Stimulated activated CD4-positive, alpha-beta T cell treated with anti-CD3 and anti-CD28 coated beads, Interleukin-4, amount 100 ng/mL, for 1 hour (primary cell): ENCODE measurements at places on chromosomes 1 and 21.

GRCh38 chr1:83910461-83910860 lies 88.5 kb downstream of the TTLL7 start:
- no peak for DNase-seq

DNA sequence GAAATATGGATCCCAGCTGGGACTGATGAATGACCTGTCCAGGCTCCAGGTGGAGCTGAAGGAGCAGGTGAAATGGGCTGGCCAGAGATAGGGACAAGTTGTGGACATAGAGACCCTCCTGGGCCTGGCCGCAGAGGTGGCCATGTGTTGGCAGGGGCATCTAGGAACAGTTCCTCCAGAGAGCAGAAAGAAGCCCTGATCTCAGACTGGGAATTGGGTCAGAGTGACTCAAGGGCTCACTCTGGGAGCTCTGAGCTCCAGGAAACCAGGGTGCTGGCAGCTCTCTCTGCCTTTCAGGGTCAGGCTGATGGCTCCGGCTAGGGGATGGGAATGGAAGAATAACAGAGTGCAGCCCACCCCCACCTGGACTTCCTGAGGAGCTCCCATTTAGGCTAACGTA lies 3.0 kb downstream of the NT5C1A start:
- DNase-seq: no peak

- DNase-seq: no peak
These were observed 16.1 kb upstream of the ERI3 start for GRCh38 chr1:44371206-44371605.

DNA sequence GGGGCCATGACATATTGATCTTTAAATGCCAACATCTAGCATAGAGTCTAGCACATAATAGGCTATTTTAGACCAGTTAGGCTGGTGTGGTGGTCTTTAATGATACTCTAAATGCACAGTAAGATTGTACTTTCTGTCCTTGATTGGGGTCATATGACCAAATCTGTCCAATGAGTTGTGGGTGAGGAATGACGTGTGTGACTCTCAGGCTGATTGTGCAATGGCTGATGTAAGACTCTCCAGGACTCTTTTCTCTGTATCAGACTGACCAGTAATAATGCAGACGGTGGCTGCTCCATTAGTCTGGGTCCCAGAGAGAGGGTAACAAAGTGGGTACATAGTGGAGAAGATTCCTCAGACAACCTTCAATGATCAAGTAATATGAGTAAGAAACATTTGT lies 541.6 kb upstream of the CAMK1G start:
- no peak for DNase-seq

DNA sequence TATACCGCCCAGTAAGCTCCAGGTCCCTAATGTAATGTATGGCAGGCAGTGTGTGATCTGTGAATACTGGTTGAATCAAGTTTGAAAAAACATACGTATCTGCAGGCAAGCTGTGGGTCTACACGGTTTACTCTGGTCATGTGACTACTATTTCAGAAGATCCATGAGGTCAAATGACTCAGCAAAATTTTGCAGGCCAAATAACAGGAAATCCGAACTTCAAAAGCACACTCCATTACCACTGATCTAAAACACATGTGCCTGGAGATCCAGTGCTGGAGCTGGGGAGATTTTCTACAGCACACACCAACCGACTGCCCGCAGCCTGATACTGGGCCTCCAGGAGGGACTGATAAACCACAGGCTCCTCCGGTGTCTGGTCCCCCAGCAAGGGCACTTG lies 64.5 kb upstream of the SLC44A3 start:
- DNase-seq: no peak

- no peak for DNase-seq
These were observed 111.1 kb downstream of the FNBP1L start for GRCh38 chr1:93559045-93559444.

DNA sequence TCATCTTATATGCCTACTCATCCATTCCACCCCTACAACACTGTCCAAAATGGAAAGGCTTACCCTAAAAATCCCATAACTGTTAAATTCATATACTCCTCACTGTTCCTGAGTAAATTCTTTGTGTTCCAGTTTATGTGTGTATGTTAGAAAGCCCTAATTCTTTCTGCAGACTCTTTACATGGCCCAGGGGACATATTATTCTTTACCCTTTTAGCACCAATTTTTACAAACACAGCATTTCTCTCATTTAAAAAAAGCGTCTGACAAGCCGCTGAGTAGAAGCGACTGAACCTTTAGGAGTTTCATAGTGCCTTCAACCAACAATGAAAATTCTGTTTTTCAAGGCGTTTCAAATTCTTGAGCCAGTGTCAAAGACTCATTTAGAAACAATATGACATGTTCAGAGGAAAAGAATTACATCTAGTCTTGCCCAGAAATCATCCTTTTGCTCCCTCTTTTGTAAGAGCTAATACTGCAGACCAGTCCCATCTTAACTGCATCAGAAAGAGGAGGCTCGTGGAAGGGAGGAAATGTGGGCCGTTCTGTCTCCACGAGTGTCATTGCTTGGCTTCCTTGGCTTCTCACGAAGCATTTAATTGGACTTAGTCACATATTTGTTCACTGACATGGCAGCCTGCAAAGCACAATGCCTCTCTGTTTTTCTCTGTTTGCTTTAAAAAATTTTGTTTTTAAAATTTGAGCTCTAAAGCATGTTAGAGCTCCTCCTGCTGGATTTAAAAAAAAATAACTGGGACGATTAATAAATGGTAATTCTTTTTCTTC lies 21.3 kb upstream of the C1orf105 start:
- DNase-seq: peak; percentile 5

- DNase-seq: peak; percentile 19
These were observed 65.8 kb upstream of the RAB4A start for GRCh38 chr1:229204921-229205777.

GRCh38 chr21:35585878-35586277 lies 474.4 kb downstream of the SETD4 start:
- no peak for DNase-seq

- peak; percentile 70 for DNase-seq
These were observed 11.7 kb upstream of the HSD11B1 start for GRCh38 chr1:209692745-209693504.

DNA sequence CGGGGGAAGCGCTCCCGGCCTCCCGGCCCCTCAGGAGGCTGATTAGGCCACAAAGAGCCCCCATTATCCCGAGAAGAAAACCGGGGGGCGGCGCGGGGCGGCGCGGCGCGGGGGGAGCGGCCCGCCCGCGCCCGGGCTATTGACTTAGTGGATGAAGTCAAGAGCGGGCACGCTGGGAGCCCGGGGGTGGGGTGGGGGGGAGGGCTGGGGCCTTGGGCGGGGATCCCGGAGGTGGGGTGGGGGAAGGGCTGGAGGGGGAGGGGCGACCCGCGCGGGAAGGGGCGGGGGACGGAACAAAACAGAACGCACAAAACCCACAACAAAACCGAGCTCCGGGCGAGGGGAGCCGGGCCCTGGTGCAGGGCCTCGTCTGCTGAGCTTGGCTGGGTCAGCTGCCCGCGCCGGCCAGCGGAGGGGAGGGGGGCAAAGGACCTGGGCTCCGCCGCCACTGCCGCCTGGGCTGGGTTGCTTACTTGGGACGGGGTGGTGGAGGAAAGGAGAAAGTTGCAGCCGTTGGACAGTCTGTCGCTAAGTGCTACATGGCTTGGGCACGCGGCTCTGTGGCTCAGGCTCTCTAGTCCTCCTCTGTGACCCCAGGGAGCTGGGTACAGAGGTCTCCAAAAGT lies 16.3 kb downstream of the PAX7 start:
- DNase-seq: no peak

DNA sequence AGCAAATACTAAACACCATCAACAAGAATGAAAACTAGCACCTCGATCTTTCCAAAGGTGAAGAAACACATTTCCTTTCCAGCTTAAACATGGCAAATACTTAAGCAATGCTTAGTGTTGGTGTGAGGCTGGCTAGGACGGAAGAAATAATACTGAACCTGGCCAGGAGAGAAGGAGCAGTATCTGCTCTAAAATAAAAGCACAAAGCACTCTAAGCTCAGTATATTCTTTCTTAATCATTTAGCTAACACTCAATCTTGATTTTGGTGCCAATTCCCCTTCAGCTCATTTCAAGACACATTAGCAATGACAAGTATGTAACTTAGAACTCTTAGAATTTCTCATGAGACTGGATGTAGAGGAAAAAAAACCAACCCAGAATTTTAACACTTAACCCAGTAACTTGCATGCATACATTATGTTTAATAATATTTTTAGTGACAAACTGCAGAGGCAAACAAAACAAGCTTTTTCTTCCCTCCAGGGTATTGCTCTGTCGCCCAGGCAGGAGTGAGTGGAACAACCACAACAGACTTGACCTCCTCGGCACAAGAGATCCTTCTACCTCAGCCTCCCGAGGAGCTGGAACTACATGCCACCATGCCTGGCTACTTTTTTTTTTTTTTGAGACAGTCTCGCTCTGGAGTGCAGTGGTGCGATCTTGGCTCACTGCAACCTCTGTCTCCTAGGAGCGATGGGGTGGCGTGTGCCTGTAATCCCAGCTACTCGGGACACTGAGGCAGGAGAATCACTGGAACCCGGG lies 54.3 kb downstream of the DEGS1 start:
- DNase-seq: no peak
